Right lobe of liver (tissue), 6 donors: ENCODE measurements at places on chromosomes 7 and 10. TPM values are rescaled to one million over a fixed set of nuclear protein-coding genes. Genes with fewer than 3 reads are reported as not detected.

- no peak for DNase-seq
These were observed 29.0 kb upstream of the EIF5AL1 start for GRCh38 chr10:79483299-79483698.

DNA sequence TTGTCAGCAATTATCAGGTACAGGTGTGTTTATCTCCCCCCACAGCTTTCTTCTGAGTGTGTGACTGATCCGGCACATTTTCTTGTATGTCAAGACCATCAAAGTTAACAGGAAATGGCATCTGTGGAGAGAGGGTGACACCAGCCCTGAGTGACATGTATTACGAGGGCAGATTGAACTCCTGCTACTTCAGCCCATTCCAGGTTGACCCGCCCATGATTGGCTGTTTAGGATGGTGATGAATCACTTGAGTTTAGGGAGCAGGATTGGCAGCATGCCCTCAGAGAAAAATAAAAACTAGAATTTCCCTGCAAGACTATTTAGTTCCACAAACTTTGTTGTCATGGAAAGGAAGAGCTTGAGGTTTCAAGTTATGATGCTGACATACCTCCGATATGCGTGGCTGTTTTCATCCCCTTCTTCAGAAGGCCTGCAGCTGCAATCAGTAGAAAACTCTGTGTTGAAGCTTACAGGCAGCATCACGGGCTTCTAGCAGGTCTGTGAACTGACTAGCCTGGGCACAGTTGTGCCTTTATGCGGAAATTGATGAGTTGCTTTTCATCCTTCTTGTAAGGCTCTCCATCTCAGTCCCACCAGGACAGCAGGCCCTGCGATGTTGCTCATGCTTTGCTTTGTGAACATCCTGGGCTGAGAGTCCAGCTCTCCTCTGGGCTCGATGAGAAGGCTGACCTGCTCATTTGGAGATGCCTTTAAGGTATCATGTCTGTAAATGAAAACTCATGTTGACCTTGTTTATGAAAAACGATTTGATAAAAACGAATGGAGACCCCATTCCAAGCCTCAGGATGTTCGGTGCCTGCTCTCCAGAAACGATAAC is 8.0 kb upstream of the CELF2 start:
- no peak for DNase-seq

- DNase-seq, result no peak
These were observed 50.9 kb downstream of the INPP5A start for GRCh38 chr10:132588301-132589013.

DNA sequence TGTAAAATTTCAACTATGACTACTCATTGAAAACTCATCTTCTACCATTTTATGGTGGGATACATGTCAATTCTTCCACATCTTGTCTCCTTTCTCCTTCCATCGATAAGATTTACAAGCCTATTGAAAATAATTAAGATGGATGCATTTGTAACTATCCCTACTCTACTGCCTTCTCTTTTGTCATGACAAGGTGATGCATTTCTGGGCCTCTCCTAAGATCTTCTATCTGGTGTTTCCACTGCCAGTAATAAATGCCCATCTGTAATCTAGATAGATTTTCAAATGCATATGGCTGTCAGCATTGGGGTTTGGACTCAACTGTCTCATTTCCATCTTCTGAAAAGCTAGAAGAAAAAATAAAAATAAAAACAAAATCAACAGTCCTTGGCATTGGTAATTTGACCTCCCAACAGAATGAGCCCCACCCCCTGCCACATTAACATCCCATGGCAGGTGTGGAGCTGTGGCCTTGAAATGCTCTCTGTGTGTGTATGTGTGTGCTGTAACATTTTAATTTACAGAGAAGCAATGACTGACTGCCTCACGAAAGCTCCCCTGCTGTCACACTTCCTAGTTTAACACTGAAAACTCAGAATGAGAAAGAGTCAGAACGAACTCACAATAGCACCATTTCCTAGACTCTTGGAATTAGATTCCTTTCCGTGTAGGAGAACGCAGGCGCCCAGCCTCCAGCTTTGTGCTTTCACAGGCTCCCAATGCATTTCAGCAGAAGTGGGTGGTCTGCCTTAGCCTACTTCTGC is 74.2 kb downstream of the RHOBTB1 start:
- DNase-seq, result no peak

DNA sequence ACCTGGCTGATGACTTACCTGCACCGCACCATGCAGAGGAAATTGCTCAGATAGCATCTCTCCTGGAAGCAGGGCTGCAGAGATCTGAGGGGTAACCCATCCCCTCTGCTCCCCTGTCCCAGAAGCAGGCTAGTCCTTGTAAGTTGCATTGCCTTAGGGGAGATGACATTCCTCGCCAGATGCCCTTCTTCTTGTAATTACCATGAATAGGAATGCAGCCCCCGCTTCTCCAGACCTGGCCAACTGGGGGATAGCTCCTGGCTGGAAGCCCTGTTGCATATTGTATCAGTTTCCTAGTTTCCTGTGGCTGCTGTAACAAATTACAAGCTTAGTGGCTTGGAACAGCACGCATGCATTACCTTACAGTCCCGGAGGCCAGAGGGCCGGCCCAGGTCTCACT is 47.5 kb upstream of the EN2 start:
- no peak for DNase-seq

DNA sequence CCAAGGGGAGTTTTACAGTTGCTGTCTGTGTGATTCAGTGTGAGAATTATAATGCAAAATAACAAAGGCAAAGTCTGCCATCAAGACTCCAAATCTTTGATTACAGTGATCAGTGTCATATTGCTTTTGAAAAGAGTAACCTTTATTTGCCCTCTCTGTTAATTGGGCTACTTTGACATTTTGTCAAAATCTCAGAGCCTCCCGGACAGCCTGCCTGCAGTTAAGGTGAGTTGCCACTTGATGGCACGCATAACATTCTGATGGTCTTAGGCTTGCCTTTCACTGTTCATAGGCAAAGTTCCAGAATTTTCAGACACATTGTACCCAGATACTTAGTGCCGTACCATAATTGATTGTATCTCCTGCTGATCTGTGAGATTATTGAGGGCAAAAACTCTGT is 253.5 kb downstream of the ABCA13 start:
- no peak for DNase-seq

- no peak for DNase-seq
These were observed 110.3 kb downstream of the MALRD1 start for GRCh38 chr10:19158870-19159269.

DNA sequence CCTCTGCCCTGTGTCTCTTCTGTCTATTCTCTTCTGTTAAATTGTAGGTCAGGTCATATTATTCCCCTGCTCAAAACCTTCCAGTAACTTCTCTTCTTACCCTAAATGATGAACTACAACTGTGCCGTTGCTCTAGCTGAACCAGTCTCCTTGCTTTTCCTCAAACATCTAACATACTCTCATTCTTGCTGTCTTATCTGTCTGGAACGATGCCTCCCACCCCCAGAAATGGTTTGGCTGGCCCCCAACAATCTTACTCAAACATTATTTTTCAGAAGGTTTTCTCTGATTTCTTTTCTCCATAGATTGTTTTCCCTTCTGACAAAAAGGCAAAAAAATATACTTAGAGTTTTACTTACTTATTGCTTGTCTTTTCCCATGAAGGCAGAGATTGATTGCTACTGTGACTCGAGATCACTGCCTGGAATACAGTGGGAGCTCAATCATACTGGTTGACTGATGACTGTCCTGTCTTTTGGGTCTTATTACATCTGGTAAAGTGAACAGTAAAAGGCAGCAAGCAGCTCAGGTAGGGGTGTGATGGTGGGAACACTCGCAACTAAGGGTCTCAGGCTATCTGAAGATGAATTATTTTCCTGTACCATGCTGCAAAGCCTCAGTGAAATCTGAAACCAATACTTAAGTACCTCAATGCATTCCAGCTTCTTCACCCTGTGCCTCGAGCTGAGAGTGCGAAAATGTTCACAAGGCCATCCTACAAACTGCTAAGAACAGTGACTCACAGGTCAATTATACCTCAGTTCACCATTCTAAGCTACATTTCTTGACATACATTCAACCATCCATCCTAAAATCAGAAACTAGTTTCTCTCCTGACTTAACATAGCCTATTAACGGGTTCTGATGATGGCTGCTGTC is 67.6 kb downstream of the DNMBP start:
- DNase-seq, result no peak

DNA sequence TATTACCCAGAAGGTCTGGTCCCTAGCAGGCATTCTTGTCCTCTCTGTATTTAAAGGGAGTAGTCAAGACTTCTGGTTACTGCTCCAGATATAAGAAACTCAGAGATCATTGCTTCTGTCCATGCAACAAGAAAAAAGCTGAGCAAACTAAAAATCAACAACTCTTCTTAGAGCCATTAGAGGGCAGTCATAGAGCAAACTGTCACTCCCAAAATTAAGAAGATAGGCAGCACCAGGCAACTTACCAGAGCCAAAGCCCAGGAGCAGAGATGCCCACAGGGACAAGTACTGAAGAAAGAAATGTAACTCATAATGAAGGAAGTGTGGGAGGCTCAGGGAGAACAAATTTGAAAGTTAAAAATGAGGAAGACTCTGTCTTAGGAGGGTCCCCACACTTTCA is 472.9 kb upstream of the COBL start:
- DNase-seq, result no peak

DNA sequence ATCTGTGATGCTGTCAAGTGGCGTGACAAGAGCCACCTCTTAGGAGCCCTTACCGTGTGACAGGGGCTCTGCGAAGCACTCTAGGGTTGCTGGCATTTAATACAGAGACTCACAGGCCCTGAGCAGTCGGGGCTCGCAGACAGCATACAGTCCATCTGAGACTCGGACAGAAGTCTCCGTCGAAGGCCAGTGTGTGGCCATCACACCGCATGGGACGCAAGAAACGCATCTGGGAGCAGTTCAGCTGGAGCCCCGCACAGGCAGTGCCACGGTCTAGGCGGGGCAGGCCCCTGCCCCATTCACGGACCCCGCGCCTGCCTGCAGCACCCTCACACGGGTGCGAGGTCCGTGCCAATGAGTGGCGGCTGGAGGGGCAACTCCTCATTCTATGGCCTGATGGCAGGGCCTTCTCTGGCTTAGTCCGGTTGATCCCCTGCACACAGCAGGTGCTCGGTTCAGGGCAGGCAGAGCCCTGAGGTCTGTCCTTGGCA is 33.6 kb downstream of the IQCE start:
- DNase-seq, result no peak

GRCh38 chr7:135335628-135336139 is 102.0 kb downstream of the STRA8 start:
- peak; percentile 50 for DNase-seq

DNA sequence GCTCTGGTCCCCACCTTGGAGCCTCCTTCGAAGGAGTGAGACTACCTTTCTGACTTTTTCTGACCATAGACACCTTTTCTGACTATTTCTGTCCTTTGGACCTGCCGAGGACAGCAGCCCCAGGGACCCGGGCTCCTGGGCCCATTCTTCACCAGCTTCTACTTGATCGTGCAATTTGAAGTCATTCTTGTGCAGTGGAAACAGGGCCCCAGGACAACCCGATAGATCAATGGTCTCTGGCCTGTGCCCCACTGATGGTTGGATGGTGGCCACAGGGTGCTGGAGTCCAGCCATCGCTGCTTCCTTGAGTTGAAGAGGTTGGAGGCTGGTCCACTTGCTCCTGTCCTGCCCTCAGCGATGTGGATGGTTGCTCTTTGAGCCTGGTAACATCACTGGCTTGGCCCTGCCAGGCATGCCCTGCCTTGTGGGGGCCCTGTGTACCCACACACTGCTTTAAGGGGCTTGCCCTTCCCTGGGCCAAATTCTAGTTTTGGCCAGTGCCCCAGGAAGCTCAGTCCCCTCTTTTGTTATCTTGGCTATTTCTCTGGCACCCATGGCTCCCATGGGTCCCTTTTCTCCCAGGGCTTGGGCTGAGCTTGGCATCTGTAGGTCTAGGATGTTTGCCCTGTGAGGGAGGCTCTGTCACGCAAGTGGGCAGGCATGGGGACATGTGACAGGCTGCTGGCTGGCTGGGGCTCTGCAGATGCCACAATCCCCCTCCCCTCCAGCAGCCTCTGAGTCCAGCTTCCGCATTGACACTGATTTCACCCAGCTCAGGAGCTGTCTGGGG is 375.6 kb upstream of the NUPR2 start:
- DNase-seq, result no peak

DNA sequence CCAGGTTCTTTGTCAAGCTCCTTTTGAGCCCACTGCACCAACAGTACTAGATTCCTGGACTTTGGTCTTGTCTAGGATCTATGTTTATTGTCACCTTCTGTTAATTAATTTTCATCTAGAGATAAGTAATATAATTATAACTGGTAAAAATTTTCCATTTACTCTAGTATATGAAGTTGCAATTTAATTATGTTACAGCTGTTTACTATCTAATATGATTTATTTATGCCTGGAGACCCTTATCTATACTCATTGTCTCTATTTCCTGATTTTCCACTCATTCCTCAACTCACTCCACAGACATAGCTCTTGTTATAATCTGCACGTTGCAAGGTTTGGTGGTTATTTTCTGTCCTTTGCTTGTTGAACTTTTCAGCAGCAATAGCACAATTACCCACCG is 63.2 kb upstream of the PHF14 start:
- DNase-seq, result no peak

DNA sequence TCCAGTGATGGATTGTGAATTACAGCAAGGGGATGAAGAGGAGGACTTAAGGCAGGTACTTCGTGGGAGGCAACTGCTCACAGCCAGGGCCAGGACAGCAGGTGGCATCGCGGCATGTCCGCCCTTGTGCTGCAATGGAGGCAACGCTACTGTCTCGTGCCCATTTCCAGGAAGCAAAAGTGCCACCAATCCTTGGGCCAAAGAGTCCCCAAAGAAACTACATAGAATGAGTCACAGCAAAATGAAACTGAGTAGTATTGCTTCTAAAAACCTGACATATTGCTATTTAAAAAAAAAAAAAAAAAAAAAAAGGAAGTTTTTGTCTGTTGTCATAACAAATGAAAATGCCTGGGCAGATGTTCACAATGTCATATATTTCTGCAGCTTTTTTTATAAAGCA is 46.6 kb downstream of the RSU1 start:
- DNase-seq, result no peak

DNA sequence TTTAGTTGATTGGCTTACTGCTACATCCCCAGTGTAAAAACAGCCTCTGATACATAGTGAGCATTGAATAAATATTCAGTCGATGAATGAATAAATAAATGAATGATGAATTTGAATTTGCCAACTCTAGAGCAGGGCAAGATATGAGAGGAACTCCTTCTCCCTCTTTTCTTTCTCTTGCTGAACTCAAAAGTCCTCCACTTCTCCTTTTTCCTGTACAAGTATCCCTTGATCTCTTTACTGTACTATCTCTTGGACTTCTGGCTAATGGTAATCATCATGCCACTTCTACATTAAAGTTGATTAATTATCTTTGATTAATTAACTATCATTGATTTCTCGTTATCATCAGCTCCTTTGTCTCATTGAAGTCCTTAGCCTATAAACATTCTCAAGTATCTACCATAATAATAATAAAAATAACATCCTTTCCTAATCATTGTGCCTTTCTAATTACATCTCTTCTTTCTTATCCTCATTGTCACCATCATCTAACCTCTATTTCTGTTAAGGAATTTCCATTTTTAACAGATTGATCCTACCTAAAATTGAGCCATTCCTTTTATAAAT is 10.6 kb downstream of the CPED1 start:
- no peak for DNase-seq

The C1QL3 gene
- total RNA-seq, result not detected

The MRLN gene
- total RNA-seq, result not detected

The CHCHD2 gene
- total RNA-seq, result 148 TPM

The EVX1 gene
- not detected for total RNA-seq

The AGR3 gene
- total RNA-seq, result not detected

The USP54 gene
- 5.7 TPM for total RNA-seq

The ZNF862 gene
- total RNA-seq, result 10.2 TPM
